ENCODE measurements at places on chromosomes 2 and 18.

DNA sequence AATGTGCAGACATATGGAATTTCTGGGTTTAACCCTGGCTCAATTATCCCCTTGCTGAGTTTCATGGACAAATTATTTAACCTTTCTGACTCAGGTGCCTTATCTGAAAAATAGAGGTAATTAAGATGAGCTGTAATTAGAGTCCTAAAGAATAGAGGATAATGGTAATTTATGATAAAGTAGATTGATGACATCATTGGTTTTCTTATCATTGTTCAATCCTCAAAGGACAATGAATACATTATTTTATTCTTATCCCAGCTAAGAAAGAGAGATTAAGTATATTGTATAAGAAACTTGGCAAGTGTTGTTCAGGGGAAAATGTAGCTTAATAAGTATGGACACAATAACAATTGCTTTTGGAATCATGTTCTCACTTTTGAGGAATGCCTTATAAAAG lies 279.3 kb downstream of the NYAP2 start:
- DNase-seq: no peak

DNA sequence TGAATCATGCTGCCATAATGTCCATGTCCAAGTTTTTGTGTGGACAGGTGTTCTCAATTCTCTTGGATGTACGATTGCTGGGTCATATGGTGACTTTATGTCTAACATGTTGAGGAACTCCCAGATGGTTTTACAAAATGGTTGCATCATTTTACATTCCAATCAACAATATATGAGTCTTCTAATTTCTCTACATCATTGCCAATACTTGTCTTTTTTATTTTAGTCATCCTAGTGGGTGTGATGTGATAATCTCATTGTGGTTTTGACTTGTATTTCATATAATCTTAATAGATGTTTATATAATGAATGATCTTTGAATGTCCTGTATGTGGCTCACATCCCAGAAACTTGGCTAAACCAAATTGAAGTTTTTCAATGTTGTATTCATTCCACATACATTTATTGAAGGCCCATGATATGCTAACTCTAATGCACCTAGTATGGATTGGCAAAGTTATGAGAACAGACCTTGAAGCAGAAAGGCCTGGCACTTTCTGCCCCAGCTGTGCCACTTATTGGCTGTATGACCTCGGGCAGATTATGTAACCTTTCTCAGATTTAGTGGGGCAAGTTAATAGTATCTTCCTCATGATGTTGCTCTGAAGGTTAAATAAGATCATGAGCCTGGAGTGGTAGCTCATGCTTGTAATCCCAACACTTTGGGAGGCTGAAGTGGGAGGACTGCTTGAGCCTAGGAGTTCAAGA lies 205.4 kb downstream of the RAB3GAP1 start:
- DNase-seq: no peak

- DNase-seq: no peak
Measured at GRCh38 chr2:221567231-221567760, 4.8 kb downstream of the EPHA4 start.

- no peak for DNase-seq
Measured at GRCh38 chr2:194166818-194167217, 1490.2 kb upstream of the SLC39A10 start.

GRCh38 chr2:162282765-162283425 lies 35.6 kb downstream of the IFIH1 start:
- DNase-seq: no peak

Measured in effector memory CD4-positive, alpha-beta T cell (primary cell).